GM12892 (cell line): ENCODE measurements at places on chromosomes 4 and X.

DNA sequence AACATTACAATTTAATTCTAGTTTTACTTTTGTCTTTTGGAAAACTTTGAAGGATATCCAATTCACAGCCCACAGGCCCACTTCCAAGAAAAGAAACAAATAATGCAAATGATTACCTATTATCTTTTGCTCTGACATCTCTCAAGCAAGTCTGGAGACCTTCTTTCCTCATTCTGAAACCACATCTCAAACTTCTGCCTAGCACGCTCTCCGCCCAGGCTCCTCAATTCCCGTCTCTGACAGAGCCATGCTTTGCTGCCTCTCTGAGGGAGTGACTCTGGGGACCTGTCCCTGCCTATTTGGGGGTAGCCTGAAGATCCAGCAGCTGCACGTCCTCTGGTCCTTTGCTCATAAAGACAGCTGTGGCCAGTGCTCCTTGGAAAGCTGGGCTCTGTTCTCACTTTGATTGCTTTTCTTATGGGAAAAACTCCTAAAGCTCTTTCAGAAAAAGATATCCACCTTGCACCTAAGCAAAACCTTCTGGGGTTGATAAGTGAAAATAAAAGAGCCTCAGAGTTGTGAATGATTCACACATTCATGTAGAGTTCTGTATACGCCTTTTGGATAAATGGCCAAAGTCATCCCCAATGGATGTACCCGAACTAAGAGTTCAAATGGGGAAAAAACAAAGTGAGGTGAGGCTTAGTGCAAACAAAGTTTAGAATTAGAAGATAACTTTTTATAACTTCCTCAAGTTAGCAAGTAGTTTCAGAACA lies 72.4 kb upstream of the TNIP3 start:
- no peak for DNase-seq

DNA sequence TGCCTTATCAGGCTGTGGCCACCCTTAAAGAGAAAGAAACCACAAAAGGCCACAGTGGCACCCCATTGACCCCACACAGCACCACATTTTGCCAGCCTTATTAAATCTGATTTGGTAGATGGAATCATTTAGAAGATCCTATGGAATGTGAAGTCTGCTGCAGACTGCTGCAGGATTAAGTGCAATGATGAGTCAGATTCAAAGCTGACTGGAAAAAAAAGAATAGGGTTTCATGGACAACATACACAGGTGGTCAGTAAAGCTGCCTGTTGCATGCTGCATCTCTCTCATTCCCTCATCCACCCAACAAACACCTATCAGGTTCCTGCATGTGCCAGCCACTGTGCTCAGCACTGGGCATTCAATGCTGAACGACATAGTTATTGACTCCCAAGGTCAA lies 56.6 kb downstream of the CHST7 start:
- DNase-seq: no peak

DNA sequence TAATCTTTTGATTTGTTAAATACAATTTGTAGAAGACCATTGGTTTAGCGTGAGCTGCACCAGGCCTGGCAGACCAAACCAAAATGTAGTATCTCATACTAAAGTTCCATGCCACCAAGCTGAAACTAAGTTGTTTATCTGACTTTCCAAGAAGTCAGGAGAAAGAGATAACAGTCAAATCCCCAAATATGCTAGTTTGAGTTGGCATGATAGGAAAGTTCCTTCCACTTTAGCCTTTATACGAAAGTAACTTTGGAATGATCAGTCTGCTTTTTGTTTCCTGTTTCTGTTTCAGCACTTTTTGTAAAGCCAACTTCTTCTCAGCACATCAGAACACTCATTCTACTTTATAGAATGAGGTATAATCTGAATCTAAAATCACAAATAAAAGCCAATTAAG lies 449.2 kb downstream of the GRXCR1 start:
- no peak for DNase-seq

DNA sequence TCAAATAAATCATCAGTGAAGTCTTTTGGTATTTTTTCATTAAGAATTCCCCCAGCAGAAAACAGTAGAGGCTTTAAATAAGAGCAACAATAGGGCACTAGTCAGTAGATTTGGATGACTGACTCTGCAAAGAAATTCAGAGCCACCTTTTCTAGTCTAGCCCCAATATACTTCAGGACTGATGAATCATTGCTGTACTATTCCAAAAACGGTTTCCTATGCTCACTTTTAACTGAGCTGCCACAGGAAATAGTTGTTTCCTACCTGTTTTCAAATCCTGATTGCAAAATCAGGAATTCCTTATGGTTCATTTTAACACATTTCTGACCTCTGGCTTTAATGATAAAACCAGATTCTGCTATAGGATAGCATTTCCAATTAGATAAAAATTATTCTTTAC lies 171.6 kb downstream of the NR3C2 start:
- no peak for DNase-seq

GRCh38 chr4:142367418-142368180 lies 478.5 kb downstream of the INPP4B start:
- no peak for DNase-seq

DNA sequence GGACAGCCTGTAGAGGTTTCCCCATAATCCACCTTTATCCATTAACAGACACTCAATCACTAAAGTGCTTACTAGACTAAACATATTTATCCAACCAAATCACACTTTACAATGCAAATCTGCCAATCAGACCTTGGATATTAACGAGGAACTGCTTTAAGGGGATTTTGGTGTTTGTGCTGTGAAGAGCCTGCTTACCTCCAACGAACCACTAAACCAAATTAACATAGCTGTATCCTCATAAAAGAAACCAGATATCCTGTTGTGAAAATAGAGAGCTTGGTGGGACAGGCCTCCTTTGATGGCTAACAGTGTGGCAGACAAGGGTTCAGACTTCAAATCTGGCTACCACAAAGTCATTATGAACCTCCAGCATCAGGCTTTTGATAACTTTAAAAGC lies 252.6 kb upstream of the HAND2 start:
- DNase-seq: no peak

DNA sequence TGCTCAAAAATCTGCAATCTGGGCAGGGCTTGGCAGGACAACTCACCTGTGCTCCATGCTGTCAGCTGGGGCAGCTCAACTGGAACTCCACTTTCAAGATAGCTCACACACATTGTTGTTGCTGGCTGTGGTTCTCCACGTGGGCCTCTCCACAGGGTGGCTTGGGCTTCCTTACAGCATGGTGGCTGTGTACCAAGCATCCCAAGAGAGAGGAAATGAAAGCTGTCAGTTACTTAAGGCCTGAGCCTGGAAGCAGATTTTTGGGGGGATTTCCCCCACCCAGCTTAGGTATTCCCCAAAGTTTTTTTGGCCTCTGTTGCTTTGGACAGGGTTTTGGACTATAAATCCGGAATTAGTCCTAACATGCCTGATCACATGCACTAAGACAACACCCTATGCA lies 81.0 kb downstream of the BCOR start:
- DNase-seq: no peak

GRCh38 chrX:1281521-1281920 lies 12.9 kb downstream of the CSF2RA start:
- no peak for DNase-seq

- no peak for DNase-seq
Measured at GRCh38 chrX:19750028-19750782, 137.2 kb downstream of the SH3KBP1 start.

GRCh38 chrX:125439194-125439849 lies 119.7 kb downstream of the TEX13C start:
- no peak for DNase-seq

- DNase-seq: peak; percentile 35
Measured at GRCh38 chr4:143335979-143336780, 496 bp upstream of the GAB1 start.

GRCh38 chr4:80210549-80210948 lies 13.2 kb downstream of the PRDM8 start:
- no peak for DNase-seq

GRCh38 chr4:188778905-188779304 lies 639.7 kb downstream of the TRIML1 start:
- no peak for DNase-seq

- DNase-seq: no peak
Measured at GRCh38 chr4:53592122-53592521, 836 bp upstream of the LNX1 start.

DNA sequence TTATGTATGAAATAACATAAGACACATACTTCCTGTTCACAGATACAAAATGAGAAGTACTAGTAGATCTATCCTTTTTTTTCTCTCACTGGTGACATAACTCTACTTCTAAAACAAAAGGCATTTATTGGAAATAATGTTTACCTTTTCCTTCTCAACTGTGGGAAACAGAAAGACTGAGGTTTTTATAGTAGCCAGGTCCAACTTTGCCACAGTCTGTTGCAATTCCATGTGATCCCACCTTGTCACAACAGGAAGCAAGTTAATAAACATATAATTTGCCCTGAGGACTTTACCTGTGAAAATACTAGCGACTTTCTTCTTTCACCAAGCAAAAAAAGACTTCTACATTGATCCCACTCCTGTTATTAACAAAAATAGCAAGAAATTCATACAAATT lies 475.8 kb downstream of the PDGFC start:
- DNase-seq: no peak

GRCh38 chrX:112391313-112391712 lies 288.4 kb downstream of the LHFPL1 start:
- DNase-seq: no peak

- DNase-seq: no peak
Measured at GRCh38 chr4:113141901-113142346, 92.5 kb downstream of the ANK2 start.

DNA sequence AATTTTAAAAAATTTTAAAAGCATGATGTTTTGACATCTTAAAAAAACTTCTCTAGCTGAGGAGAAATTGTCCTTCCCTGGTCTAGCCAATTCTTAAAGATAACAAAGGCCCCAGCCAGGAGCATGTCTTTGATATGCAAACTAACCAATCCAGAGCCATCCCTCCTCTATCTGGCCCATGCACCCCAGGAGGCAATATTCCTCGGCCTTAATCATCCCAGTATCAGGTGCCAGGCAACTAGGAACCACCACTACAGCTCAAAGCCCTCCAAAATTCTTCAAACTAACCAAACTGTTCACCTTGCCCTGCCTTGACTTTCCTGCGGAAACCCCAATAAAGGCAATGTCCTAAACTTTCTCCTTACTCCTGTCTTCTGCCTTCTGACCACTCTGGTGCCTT lies 97.8 kb upstream of the USP9X start:
- no peak for DNase-seq

DNA sequence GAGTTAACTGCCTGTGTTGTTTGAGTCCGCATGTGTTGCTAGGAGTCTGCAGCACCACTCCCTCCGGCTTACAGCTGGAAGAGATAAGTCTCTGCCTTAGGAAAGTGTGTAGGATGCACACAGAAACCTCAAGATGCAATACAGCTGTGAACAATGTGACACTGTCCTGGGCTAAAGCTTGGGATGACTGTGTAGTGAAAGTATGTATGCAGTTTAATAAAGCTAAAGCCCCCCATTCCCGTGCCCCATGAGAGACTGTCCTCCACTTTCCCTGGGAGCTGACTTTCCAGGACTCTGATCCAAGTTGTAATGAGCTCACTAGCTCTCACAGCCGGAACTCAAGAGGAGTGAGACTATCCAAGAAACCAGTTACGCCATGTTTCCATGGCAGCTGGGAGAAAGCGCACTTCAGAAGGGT lies 156.6 kb upstream of the FTHL17 start:
- no peak for DNase-seq

DNA sequence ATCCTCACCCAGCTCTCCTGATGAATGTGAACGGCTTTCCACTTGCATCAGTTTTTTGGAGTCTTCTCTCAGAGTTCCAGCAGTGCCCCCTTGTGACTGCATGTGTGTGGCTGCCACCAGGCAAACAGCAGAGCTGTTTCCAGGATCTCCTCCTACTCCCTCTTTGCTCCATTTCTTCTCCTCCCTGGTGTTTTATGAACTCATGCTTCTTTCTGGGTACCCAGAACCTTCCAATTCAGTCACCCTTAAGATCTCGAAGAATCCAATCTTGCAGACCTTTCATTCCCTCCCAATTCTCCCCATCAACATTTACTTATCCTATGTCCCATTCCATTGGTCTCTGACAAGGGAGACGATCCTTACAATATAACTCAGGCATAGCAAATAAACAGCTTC lies 6.8 kb upstream of the TCEANC start:
- no peak for DNase-seq

DNA sequence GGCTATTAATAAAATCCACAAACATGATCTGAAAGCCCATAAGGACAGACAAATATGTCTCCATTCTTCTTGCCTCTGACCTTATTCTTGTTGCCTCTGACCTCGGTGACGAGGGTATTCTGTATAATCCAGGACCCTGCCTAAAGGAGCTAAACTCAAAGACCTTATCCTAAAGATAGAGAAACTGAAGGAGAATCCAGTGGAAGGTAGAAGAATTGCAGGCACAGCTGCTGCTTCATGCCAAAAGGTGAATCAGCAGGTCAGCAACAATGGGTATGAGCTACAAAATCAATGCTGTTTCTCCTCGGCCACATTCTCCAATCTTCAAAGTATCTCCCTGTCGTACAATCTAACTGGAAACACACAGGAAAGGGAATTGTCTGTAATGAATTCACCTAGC lies 71.4 kb downstream of the INTS6L start:
- no peak for DNase-seq

GRCh38 chr4:70667740-70668535 lies 1.6 kb upstream of the JCHAIN start:
- no peak for DNase-seq

DNA sequence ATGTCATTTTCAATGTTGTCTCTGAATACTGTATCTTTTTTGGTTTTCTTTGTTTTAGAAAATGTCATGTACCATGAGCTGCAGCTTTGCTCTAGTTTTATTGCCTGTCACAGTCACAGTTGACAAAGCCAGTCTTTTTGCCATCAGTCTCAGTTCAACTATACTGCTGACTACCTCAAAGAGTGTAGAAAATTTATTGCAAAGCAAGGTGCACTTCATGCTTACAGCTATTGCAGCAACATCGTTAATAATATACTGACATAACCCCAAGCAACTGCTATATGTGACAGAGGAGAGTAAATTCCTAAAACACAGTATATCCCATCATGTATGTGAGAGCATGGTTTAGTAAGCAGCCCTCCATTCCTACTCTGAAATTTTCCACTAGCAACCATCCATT lies 2022.3 kb downstream of the ARAP2 start:
- no peak for DNase-seq

DNA sequence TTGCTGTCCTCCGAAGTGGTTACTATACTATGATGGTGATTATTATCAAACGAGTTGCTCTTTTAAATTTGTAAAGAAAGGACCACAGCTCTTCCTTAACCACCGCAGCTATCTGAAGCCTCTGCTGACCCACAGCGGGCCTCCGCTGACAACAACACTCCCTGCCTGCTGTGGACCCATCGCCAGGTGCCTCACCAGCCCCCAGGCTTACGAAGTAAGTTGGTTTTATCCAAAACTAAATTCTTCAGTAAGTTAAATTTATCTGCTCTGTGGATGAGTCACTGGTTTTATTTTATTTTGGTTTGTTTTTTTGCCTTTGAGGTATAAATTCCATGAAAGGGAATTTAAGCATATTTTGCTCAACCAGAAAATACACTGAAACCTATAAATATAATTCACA lies 54.7 kb downstream of the SLC9A6 start:
- DNase-seq: no peak

GRCh38 chrX:13177921-13178566 lies 133.6 kb upstream of the FAM9C start:
- no peak for DNase-seq
